Calu3 (cell line): ENCODE measurements at places on chromosomes 1 and 21.

DNA sequence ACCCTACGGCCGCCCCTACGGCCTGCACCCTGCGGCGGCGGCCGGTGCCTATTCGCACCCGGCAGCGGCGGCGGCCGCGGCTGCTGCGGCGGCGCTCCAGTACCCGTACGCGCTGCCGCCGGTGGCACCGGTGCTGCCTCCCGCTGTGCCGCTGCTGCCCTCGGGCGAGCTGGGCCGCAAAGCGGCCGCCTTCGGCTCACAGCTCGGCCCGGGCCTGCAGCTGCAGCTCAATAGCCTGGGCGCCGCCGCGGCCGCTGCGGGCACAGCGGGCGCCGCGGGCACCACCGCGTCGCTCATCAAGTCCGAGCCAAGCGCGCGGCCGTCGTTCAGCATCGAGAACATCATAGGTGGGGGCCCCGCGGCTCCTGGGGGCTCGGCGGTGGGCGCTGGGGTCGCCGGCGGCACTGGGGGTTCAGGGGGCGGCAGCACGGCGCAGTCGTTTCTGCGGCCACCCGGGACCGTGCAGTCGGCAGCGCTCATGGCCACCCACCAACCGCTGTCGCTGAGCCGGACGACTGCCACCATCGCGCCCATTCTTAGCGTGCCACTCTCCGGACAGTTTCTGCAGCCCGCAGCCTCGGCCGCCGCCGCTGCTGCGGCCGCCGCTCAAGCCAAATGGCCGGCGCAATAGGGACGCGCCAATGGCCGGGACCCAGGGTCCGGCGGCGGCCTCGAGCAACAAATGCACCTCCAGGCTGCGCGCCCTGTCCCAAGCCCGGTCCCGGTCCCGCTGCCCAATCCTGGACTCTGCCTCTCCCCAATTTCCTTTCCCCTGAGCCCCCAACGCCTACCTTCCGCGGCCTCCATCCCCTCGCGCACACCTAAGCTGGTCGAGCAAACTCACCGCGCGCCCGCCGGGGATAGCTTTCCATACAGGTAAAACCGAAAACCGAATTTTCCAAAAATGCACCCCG lies 1.8 kb downstream of the FOXD3 start:
- peak overlapping the region; percentile 68 for H3K4me3 ChIP-seq
- peaks cover 21% of the 10 kb centered on the region for H3K36me3 ChIP-seq
- H3K27ac ChIP-seq = no peak overlapping the region
- DNase-seq = no peak
- H3K4me1 ChIP-seq = peaks cover 11% of the 10 kb centered on the region

- no peak for DNase-seq
- H3K36me3 ChIP-seq = peaks cover 5% of the 10 kb centered on the region
- no peak overlapping the region for H3K4me3 ChIP-seq
- H3K4me1 ChIP-seq = peaks cover 22% of the 10 kb centered on the region
These were observed 63.7 kb downstream of the WLS start for GRCh38 chr1:68168545-68169171.

DNA sequence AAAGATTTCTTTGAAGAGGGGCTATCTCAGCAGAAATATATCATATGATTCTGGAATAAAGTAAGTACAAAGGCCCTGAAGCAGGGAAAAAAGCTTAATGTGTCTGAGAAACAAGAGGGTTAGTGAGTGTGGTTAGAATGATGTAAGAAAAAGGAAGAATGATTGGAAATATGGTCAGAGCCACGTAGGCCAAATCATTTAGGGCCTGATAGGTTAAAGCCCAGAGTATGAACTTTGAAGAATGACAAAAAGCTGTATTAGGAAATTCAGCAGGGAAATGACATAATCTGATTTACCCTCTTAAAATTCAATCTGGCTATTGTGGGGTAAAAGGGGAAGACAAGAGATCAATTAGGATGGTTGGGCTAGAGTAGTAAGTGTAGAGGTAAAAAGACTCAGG lies 69.0 kb upstream of the MUTYH start:
- no peak overlapping the region for H3K27ac ChIP-seq
- no peak overlapping the region for H3K4me3 ChIP-seq
- H3K27me3 ChIP-seq = no peaks in the 10 kb centered on the region
- no peaks in the 10 kb centered on the region for H3K4me1 ChIP-seq
- DNase-seq = no peak

DNA sequence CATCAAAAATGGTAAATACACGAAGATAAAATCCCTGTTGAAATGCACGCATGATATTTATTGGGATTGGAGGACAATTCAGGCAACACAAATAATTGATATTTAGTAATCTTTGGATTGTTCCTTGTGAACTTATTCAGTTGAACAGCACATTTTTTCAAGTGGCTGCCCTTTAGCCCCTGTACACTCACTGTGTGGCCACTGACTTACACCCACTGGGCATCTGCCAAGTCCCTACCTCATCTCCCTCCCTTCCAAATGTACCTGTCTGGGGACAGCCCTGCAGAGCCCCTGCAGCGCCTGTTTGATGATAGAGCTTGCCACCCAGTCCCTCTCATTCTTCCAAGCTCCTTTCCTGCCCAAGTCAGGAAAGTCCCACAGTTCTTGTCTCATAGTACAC lies 154.3 kb downstream of the GLUL start:
- peaks cover 18% of the 10 kb centered on the region for H3K4me1 ChIP-seq
- H3K27ac ChIP-seq = no peak overlapping the region
- peaks cover 25% of the 10 kb centered on the region for H3K27me3 ChIP-seq
- H3K36me3 ChIP-seq = no peaks in the 10 kb centered on the region
- H3K4me3 ChIP-seq = no peak overlapping the region

DNA sequence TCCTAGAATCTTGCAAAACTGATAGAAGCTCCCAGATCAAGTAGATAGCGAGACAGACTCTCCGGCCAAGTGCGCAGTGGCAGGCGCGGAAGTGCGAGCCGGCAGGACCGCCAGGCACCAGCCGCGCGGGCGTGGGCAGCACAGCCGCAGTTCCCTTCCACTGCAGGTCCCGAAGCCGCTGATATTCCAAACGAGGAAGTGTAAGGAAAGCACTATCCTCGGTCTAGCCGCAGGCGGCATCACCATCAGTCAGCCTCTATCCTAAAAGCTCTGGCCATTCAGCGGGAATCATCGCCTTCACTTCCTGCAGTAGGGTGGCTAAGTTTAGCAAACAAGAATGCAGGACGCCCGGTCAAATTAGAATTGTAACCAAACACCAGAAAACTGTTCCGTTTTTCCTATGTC lies 710 bp downstream of the GLRX2 start:
- H3K4me3 ChIP-seq = peak overlapping the region; percentile 83
- peak; percentile 38 for DNase-seq
- peaks cover 22% of the 10 kb centered on the region for H3K36me3 ChIP-seq
- peak overlapping the region; percentile 76 for H3K27ac ChIP-seq
- peaks cover 17% of the 10 kb centered on the region for H3K4me1 ChIP-seq
- no peaks in the 10 kb centered on the region for H3K27me3 ChIP-seq

- peak overlapping the region; percentile 73 for H3K4me3 ChIP-seq
- peaks cover 19% of the 10 kb centered on the region for H3K27me3 ChIP-seq
- H3K4me1 ChIP-seq = peaks cover 21% of the 10 kb centered on the region
- H3K27ac ChIP-seq = peak overlapping the region; percentile 55
- peaks cover 46% of the 10 kb centered on the region for H3K36me3 ChIP-seq
- DNase-seq = peak; percentile 12
These were observed 1.1 kb upstream of the ADAMTS1 start for GRCh38 chr21:26846036-26846931.

DNA sequence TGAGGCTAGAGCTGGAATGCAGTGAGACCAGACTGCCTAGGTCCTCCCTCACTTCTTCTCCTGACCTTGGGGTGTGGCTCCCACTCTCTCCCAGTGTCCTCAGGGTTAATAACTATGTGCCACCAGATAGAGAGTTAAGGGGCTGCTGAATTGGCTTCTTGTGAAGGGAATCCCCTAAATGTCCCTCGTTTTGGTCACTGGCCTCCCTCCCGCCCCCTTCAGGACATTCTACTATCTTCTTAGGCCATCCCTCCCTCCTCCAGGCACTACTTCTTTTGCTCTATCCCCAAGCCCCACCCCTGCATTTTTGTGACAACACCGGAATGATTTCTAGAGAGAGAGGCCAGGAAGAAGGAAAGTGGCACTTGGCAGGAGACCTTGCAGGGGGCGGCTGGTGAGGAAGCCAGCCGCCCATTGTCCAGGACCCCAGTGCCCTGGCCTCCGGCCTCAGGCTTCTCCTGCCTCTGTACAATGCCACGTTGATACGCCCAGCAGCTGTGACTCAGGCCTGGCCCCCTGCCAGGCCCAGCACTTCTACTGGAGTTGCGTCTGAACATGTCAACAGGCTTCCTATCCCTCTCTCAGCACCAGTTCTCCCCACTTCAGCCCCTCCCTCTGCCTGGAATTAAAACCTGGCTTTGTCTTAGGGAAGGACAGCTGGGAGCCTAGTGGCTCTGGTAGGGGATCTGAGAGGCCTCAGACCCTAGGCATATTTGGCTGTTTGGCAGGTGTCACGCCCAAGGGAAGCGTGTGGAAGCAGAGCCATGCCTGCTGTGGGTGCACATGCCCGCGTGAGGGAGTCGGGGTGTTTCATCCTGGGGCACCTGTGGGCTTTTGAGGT lies 9.1 kb downstream of the LMNA start:
- H3K4me3 ChIP-seq = peak overlapping the region; percentile 82
- H3K36me3 ChIP-seq = peaks cover 98% of the 10 kb centered on the region
- H3K4me1 ChIP-seq = peaks cover 97% of the 10 kb centered on the region
- peak; percentile 97 for DNase-seq
- H3K27ac ChIP-seq = peak overlapping the region; percentile 99
- H3K27me3 ChIP-seq = no peaks in the 10 kb centered on the region

DNA sequence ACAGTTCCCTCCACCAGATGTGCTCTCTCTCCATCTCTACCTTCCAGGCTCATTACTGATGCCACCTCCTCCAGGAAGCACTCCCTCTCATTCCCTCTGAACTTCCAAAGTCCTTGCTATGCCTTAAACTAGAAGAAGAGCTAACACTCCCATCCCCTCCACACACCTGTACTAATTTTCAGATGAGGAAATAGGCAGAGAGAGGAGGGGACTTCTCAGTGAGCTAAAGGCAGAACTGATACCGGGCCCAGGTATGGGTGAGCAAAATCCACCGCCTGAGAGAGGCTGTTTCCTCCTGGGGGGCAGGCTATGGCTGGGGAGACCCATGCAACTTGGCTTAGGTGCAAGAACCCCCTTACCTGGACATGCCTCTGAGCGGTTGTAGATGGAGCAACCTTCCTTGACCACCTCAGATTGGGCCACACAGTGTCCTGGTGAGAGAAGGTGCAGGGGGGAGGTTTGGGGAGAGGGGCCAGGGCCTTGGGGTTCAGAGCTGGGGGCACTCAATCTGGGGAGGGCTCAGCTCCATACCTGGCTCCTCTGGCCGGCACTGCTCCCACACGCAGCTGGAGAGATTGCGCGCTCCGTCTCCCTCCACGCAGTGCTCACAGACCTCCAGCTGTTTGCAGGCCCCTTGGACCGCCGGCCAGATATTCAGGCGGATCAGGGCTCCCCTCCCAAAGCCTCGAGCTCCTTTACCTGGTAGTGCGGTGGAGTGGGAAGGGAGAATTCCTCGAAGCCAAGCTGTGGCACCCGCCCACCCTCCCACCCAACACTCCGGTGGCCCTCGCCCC lies 967 bp downstream of the CD164L2 start:
- no peak overlapping the region for H3K4me3 ChIP-seq
- H3K36me3 ChIP-seq = no peaks in the 10 kb centered on the region
- peaks cover 8% of the 10 kb centered on the region for H3K4me1 ChIP-seq
- H3K27ac ChIP-seq = no peak overlapping the region

DNA sequence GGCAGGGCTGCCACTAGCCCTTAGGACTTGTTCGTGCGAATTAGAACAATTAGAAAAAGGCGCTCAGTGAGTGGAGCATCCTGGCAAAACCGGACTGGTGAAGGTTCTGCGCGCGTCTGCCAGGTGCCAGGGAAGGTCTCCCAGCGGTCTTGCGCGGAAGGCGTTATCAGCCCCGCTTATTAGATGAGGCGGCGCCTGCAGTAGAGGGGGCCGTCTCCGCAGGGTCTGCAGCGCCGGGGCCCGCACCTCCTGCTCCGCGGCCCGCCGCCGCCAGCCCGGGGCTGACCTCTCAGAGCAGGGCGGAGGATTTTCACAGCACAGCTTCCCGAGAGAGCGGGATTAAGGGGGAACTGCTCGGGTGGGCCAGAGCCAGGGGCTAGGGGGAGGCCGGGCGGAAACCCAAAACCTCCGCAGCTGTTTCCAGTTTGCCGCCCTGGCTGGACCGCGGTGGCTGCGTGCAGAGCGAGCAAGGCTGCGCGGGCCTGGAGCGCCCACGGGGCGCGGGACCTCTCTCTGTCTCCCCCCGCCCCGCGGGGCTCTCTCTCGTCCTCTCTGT lies 155.2 kb downstream of the FOXD2 start:
- H3K4me3 ChIP-seq = no peak overlapping the region
- no peak overlapping the region for H3K27ac ChIP-seq
- no peaks in the 10 kb centered on the region for H3K36me3 ChIP-seq
- no peaks in the 10 kb centered on the region for H3K4me1 ChIP-seq

DNA sequence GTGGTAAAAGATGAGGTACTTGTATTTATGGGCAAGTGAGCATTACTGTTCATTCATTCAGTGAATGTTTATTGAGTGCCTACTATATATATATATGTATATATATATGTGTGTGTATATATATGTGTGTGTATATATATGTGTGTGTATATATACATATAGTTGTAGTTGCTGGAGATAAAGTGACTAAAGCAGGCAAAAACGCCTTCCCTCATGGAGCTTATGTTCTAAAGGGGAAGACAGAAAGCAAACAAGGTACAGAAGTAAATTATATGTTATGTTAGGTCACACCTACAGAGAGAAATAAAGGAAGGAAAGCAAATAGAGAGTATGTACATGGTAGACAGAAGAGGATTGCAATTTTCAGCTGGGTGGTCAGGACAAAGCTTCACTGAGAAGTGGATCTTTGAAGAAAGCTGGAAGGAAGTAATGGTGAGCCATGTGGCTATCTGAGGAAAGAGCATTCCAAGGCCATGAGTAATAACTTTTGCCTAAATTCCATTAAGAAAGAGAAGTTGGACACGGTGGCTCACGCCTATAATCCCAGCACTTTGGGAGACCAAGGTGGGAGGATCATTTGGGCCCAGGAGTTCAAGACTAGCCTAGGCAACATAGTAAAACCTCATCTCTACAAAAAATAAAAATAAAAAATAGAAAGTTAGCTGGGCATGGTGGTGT lies 33.5 kb upstream of the KLF17 start:
- H3K4me3 ChIP-seq = no peak overlapping the region
- H3K4me1 ChIP-seq = peaks cover 24% of the 10 kb centered on the region
- no peaks in the 10 kb centered on the region for H3K36me3 ChIP-seq
- H3K27me3 ChIP-seq = peaks cover 3% of the 10 kb centered on the region
- peak; percentile 5 for DNase-seq

DNA sequence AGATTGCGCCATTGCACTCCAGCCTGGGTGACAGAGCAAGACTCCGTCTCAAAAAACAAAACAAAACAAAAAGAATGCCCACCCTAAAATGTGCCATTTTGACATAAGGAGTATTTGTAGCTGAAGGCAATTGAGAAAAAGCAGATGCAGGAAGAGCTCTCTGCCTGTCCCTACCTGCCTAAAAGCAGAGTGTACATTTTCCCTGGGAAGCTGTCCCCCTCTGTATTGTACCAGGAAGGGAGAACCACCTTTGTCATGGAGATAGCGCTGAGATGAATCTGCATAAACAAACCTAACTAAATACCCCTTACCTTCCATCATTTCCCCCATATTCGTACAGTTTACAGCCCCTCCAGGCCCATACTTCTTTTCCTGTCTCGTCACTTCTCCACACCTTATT lies 94.4 kb upstream of the SLC45A1 start:
- no peaks in the 10 kb centered on the region for H3K36me3 ChIP-seq
- H3K27ac ChIP-seq = no peak overlapping the region
- DNase-seq = no peak
